ENCODE measurements at places on chromosomes 7 and 10.

GRCh38 chr7:15330943-15331342 is 230.9 kb downstream of the AGMO start:
- DNase-seq = no peak

GRCh38 chr10:60291344-60291930 is 98.2 kb downstream of the ANK3 start:
- DNase-seq = no peak

- DNase-seq = no peak
These were observed 2.8 kb downstream of the SERPINE1 start for GRCh38 chr7:101129603-101130117.

DNA sequence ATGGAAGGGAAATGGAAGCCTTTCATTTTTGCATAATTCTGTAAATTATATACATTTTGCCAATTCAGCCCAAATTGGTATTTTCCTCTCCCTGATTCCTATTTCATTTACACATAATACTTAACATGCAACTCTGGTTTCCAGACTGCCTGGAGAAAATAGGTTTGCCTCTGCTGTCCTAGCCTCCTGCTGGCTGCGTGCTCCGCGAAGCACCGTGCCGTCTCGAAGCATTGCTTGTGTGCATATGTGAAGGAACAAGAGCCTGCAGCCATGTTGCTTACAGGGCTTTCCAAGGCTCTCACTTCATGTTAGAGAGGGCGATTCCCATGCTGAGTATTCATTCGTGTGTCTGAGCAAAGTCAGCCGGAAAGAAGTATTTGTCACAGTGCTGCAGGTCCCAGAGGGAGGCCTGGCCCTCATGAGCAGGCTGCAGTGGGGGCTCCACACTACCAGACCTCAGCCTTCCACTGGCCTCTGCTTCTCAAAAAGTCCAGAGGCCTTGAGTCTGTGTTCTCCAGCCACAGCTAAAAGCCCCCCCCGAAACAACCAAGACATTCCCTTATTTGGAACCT is 66.5 kb downstream of the CLRN3 start:
- DNase-seq = no peak

GRCh38 chr10:4661511-4662255 is 164.3 kb upstream of the AKR1E2 start:
- DNase-seq = peak; percentile 28

Measured in DMS53 (cell line).